ENCODE measurements at places on chromosomes 16 and 17. TPM values are rescaled to one million over a fixed set of nuclear protein-coding genes. Genes with fewer than 3 reads are reported as not detected.

MPV17L gene
- 4.5 TPM for polyA plus RNA-seq

NHLRC4 gene
- not detected for polyA plus RNA-seq

RAPGEFL1 gene
- 5.0 TPM for polyA plus RNA-seq

EMC6 gene
- polyA plus RNA-seq, result 53.0 TPM

NACA2 gene
- 0.53 TPM for polyA plus RNA-seq

VAT1L gene
- polyA plus RNA-seq, result 43.6 TPM

FNDC8 gene
- not detected for polyA plus RNA-seq

NPTX1 gene
- polyA plus RNA-seq, result 235 TPM

TOM1L1 gene
- polyA plus RNA-seq, result 9.2 TPM

ALDOA gene
- 1,179 TPM for polyA plus RNA-seq

DRC7 gene
- polyA plus RNA-seq, result not detected

TBX2 gene
- not detected for polyA plus RNA-seq

PRSS53 gene
- not detected for polyA plus RNA-seq

C16orf46 gene
- 3.2 TPM for polyA plus RNA-seq

ANKRD40CL gene
- polyA plus RNA-seq, result not detected

TUBB3 gene
- polyA plus RNA-seq, result 96.8 TPM

RHBDL1 gene
- polyA plus RNA-seq, result 0.89 TPM

NSMCE1 gene
- 60.3 TPM for polyA plus RNA-seq

DPEP3 gene
- polyA plus RNA-seq, result not detected

MYCBPAP gene
- not detected for polyA plus RNA-seq

CDRT15 gene
- polyA plus RNA-seq, result not detected

NOXO1 gene
- not detected for polyA plus RNA-seq

ANKRD40 gene
- 30.9 TPM for polyA plus RNA-seq

TLCD2 gene
- polyA plus RNA-seq, result 0.22 TPM

KAT2A gene
- polyA plus RNA-seq, result 11.8 TPM

KRTAP9-4 gene
- polyA plus RNA-seq, result not detected

BCL6B gene
- polyA plus RNA-seq, result not detected

TAX1BP3 gene
- 1.3 TPM for polyA plus RNA-seq

MRPS7 gene
- 95.0 TPM for polyA plus RNA-seq

KRTAP4-9 gene
- not detected for polyA plus RNA-seq

RND2 gene
- polyA plus RNA-seq, result 3.3 TPM

TM4SF5 gene
- polyA plus RNA-seq, result not detected

HS3ST2 gene
- polyA plus RNA-seq, result 7.6 TPM

SCGB1C2 gene
- polyA plus RNA-seq, result not detected

TMEM92 gene
- polyA plus RNA-seq, result not detected

RDM1 gene
- polyA plus RNA-seq, result not detected

CNGB1 gene
- polyA plus RNA-seq, result not detected

ZNF597 gene
- polyA plus RNA-seq, result 3.0 TPM

KRTAP2-2 gene
- not detected for polyA plus RNA-seq

ST6GALNAC1 gene
- polyA plus RNA-seq, result not detected

RHBDL3 gene
- 0.17 TPM for polyA plus RNA-seq

WSCD1 gene
- polyA plus RNA-seq, result 6.3 TPM

CD300E gene
- not detected for polyA plus RNA-seq

CAPNS2 gene
- polyA plus RNA-seq, result not detected

TMEM238L gene
- not detected for polyA plus RNA-seq

CACNG3 gene
- not detected for polyA plus RNA-seq

RPAIN gene
- 103 TPM for polyA plus RNA-seq

SPNS3 gene
- polyA plus RNA-seq, result not detected

SPPL2C gene
- not detected for polyA plus RNA-seq

C17orf50 gene
- polyA plus RNA-seq, result not detected

MSRB1 gene
- 0.87 TPM for polyA plus RNA-seq

KCNJ16 gene
- 11.6 TPM for polyA plus RNA-seq

SIAH1 gene
- polyA plus RNA-seq, result 21.3 TPM

MFSD6L gene
- not detected for polyA plus RNA-seq

CACNG1 gene
- not detected for polyA plus RNA-seq

Measured in Purkinje cell (primary cell).